GM10248 (cell line): ENCODE measurements at places on chromosomes 7 and 10.

DNA sequence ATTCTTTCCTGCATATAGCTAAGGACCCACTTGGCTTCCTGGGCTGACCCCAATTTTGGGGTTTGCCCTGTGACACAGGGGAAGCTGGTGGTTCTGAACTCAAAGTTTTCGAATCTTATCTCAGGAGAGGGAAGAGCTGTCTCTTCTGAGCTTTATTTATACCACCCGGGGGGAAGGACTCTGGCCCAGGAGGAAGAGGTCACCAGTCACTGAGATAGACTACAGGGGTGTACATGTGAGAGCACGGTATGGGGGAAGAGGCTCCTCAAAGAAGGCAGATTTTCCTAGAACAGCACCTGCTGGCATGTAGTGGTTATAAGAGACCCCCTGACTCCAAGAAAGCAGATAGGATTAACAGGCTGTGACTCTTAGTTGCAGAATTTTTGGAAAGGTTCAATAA, 101.8 kb upstream of the ELMO1 start:
- DNase-seq, result no peak

GRCh38 chr7:28700096-28700495, 258.0 kb downstream of the TRIL start:
- no peak for DNase-seq

- DNase-seq, result no peak
Measured at GRCh38 chr7:2527505-2528467, 8.2 kb downstream of the LFNG start.

DNA sequence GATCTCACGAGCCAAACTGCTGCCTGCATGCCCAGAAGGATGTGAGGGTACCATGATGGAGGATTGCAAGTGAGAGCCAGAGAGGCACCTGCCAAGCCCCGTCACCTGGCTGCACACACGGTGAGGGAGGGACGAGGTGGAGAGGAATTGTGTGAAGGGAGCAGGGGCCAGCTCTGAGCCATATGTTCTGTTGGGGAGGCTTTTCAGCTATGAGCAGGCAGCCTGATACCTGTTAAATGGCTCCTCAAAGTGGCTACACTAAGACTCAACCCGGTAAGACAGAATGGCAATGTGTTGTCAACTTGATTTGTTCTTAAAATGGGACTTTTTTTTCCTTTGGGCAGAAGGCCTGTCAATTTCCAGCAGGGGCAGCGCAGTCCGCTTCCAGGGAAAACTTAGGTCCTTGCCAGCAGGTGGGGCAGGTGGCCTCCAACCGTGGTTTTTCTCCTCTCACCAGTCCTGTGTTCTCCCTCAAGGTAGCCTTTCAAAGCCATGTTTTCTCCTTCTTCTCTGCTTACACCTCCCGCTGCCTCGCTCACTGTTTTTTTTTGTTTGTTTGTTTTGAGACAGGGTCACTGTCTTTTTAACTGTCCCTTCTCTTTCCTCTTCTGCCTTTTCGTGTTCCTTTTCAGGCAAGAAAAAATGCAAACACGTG, 57.7 kb upstream of the ZNRF2 start:
- DNase-seq, result no peak

GRCh38 chr10:10796061-10796773, 221.5 kb upstream of the CELF2 start:
- no peak for DNase-seq
